ENCODE measurements at places on chromosomes 1 and 21. TPM values are rescaled to one million over a fixed set of nuclear protein-coding genes. Genes with fewer than 3 reads are reported as not detected.

GRCh38 chr1:155177192-155177917 lies 3.7 kb downstream of the TRIM46 start:
- DNase-seq: no peak

GRCh38 chr1:46134660-46135331 lies 2.4 kb upstream of the PIK3R3 start:
- DNase-seq: peak; percentile 33

GRCh38 chr1:227779021-227779441 lies 36.4 kb upstream of the PRSS38 start:
- DNase-seq: no peak

- DNase-seq: no peak
Observed at GRCh38 chr1:19605967-19606366, 38.1 kb upstream of the NBL1 start.

- no peak for DNase-seq
Observed at GRCh38 chr1:223486932-223487886, 94.0 kb downstream of the CCDC185 start.

- DNase-seq: no peak
Observed at GRCh38 chr21:42679319-42680057, 26.1 kb downstream of the PDE9A start.

- no peak for DNase-seq
Observed at GRCh38 chr1:4166713-4167112, 266.6 kb upstream of the C1orf174 start.

GRCh38 chr1:21069549-21069948 lies 107.1 kb downstream of the EIF4G3 start:
- DNase-seq: no peak

GRCh38 chr1:15210651-15211375 lies 36.2 kb upstream of the FHAD1 start:
- no peak for DNase-seq

DNA sequence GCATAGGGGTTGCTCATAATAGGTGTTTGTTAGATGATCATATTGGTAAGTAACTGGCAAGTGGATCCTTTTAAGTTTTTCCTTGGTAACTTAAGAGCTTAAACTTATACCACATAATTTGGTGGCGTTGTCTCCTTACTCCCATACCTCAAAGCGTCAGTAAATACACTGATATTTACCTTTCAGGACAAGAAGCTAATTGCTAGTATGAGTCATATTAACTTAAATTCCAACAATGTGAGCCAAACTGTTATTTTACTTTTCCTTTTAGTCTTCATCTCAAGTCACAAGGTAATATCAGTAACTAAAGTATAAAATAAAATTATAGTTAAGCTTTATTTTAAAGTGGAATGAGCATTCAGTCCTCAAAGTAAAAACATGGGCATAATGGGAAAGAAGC lies 9.0 kb upstream of the SH3GLB1 start:
- no peak for DNase-seq

DNA sequence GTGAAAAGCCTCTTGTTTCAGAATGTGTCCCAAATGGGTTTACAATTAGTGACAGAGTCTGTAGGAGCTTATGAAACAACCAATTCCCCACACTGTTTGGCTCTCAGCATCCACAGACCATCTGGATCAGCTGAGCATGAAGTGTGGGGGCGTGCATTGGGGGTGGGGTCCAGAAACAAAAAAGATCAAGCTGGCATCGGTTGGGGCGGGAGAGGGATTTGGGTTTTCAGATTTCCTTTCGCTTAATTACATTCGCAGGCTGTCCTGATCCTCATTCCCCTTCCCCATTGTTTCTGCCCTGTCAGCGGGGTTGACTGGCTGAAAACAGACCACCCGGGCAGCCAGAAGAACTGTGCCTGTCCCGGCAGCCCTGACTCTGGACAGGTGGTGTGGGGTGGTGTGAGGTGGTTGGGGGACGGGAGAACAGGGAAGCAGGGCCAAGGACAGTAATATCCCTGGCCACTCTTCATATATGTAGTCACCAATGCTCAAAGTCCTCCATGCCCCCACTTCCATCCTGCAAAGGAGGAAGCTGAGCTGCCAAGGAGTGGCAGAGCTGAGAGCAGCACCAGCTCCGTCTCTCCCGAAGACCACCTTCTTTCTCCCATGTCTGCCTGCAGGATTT lies 92.0 kb downstream of the IER5 start:
- DNase-seq: peak; percentile 49

DNA sequence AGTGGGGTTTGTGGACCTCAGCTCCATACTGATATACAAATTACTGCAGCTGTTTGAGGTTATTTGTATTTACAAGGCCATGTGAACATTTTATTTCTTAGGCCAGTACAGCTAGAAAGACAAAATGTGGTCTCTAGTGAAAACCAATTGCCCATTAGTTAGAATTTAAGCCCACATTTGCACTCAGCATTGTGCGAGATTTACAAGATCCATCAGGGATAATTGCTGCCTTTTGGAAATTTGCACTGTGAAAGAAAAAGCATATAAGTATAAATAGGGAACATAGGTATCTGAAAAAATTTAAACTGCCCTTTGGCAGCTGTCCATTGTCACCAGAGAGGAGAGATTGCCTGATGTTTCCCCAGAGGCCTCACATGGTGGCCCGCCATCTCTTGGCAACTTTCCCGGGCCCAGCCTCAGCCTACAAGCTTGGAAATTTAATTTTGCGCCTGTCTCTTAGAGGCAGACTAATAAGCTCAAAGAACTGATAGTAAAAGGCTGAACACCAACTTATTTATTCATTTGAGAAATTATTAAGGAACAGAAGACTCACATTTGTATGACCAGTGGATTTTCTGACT lies 120.7 kb downstream of the MAP3K21 start:
- peak; percentile 50 for DNase-seq

GRCh38 chr1:46725736-46726108 lies 6.8 kb upstream of the EFCAB14 start:
- DNase-seq: no peak

DNA sequence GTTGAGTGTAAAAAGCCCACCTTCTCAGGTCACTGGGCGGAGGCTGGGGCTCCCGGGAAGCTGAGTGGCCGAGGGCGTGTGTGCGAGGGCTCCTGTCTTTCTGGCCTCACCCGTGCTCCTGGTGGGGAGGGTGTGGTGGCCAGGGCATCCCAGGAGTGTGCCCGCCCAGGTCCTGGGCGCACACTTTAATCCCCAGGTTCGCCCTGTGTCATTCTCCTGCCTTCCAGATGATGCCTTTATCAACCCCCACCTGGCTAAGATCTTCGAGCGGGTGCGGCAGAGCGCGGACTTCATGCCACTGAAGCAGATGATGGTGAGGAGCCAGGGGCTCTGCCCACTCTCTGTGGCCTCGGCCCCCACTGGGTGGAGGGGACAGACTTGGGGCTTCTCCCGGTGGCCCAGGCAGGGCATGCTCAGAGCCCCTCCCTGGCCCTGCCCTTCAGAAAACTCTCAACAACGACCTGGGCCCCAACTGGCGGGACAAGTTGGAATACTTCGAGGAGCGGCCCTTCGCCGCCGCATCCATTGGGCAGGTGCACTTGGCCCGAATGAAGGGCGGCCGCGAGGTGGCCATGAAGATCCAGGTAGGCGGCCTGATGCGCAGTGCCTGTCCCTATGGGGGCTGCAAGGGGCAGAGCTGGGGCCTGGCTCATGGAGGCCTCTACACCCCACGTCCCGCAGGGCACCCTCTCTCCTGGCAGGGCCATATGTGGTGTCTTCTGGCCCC lies 42.5 kb downstream of the COQ8A start:
- no peak for DNase-seq

DNA sequence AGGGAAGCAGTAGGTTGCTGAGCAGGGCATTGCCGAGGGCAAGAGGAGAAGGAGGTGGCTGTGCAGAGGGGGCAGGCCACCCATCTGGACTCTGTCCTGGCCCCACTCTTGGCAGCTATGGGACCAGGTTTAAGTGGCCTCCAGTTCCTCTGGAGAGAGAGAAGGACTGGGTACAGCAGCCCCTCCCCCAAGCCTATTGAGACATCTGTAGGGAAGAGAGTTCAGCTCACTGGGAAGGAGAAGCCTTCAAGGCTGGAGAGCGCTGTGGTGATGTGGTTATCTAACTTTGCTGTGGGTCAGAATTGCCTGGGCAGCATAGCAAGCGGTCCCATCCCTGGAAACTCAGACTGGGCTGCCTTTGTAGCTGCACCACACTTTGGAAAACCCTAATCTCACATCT lies 93.9 kb downstream of the KCNJ15 start:
- DNase-seq: no peak

- DNase-seq: no peak
Observed at GRCh38 chr1:243723458-243724043, 126.5 kb downstream of the AKT3 start.

GRCh38 chr21:16419188-16419921 lies 689.6 kb downstream of the USP25 start:
- DNase-seq: peak; percentile 99

- no peak for DNase-seq
Observed at GRCh38 chr1:147444381-147444780, 96.9 kb upstream of the BCL9 start.

- DNase-seq: no peak
Observed at GRCh38 chr21:38820471-38821239, 14.9 kb downstream of the ETS2 start.

DNA sequence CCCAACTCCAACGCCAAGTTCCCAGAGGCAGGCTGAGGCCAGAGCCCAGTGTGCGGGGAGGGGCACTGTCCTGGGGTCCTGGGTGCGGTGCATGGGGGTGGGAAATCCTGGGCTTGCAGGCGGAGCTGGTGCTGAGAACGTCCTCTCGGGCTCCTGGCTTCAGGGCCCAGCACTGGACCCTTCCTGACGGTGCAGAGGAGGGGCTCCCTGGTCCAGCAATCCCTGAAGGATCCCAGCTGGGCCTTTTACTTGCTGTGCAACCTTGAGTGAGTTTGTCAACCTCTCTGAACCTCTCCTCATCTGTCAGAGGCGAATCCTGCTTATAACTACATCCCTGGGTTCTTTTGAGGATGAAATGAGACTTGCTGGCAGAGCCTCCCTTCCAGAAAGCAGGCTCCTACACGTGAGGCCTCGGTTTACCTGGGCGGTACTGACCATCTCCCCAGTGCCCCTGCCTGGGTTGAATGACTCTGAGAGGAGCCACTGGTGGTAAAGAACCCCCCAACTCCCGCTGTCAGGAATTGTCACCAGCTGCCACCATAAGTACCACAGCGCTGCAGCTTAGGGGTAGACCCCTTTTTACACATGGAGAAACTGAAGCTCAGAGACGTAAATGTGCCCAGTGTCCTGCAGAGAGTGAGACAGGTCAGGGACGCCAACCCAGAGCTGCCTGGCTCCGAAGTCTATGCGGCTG lies 77.3 kb downstream of the DHRS3 start:
- DNase-seq: no peak

KCNE2 gene
- not detected for total RNA-seq

S100A8 gene
- not detected for total RNA-seq

NBPF9 gene
- total RNA-seq: 13.3 TPM

MATN1 gene
- total RNA-seq: 0.47 TPM

ST6GALNAC3 gene
- 6.4 TPM for total RNA-seq

TAS1R3 gene
- 0.15 TPM for total RNA-seq

ZFP69B gene
- 6.2 TPM for total RNA-seq
